ENCODE measurements at places on chromosomes 2 and 18.
A peak's percentile ranks its signal among the peaks of the same experiment; 100 is the strongest.

- no peak for DNase-seq
These were observed 72.1 kb upstream of the FAM237A start for GRCh38 chr2:206570199-206570598.

DNA sequence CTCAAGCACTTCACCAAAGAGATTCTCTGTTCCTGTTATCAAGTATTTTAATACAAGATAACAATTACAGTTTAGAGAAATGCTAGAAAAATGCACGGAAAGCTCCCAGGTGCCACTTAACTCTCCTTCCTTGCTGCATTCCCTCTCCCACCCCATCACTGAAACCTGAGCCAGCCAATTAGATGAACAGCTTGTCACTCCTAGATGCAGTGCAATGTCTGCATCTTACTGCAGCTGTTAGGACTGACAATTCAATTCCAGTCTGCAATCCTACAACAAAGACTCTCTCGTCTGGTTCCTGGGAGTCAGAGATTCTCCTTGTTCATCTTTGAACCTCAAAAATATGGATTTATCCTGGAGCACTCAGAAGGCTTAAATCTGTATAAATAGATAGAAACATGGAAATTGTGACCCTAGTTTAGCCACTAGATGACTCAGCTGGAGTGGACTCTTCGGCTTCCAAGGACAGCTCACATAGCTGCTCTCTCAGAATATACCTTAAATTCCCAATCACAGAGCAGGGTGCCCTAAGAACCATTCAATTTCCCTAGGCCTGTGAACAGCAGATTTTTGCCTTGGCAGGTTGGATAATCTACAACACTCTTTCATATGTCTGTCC is 311.1 kb downstream of the NRXN1 start:
- peak; percentile 51 for DNase-seq

DNA sequence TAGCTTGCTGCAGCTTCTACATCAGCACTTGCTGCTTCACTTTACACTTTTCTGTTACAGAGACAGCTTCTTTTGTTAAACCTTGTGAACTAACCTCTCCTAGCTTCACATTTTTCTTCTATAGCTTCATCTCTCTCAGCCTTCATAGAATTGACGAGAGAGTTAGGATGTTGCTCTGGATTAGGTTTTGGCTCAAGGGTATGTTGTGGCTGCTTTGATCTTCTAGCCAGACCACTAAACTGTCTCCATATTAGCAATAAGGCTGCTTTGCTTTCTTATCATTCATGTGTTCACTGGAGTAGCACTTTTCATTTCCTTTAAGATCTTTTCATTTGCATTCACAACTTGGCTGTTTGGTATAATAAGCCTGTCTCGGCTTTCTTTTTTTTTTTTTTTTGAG is 46.3 kb upstream of the GRB14 start:
- DNase-seq = no peak

GRCh38 chr2:45412754-45413379 is 198.2 kb downstream of the SRBD1 start:
- DNase-seq = peak; percentile 66

DNA sequence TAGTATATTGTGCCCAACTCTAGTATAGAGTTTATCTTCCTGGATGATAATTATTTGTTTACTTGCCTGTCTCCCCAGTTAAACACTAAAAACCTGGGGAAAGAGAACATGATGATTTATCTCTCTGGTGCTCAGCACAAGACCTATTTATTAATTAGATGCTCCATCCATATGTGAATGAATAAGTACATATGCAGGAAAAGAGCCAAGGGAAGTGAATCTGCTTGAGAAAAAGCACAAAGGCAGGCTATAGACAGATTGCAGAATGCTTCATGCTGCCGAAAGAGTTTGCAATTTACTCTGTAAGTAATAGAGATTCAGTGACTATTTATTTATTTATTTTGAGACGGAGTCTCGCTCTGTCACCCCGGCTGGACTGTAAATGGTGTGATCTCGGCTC is 37.3 kb upstream of the MFF start:
- DNase-seq = no peak

DNA sequence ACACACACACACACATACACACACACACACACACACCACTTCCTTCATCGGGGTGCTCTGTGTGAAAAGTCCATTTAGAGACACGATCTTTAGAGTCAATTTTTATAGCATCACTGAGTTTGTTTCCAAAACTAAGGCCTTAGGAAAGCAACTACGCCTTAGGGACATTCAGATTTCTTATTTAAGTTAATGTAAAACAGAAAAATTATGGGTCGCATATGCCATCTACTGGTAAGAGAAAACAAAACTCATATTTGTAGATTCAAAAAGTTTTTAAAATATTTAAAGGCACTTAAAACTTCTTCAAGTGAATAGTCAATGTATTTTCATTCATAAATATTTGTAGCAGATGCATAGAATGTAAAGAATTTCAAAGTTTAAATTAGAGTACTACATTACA is 166.2 kb downstream of the ATAD2B start:
- peak; percentile 8 for DNase-seq

GRCh38 chr18:25111377-25112288 is 240.3 kb downstream of the ZNF521 start:
- DNase-seq = no peak

DNA sequence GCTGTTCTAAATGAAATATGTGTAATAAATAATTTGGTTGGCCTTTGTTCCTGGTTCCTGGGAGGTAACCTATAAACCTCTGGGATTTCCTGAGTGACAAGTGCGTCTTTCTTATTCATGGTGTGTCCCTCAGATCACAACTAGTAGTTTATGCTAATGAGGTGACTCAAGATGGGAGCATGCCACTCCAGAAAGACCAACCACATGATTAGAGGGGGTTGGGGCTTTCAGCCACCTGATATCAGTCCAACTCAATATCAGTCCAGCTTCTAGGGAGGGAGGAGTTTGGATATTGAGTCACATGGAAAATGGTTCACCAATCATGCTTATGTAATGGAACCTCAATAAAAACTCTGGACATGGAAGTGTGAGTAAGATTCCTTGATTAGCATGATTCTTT is 96.6 kb downstream of the QPCT start:
- DNase-seq = no peak

GRCh38 chr2:112832841-112833638 is 3.5 kb downstream of the IL1B start:
- no peak for DNase-seq

- DNase-seq = no peak
These were observed 37.0 kb upstream of the GRHL1 start for GRCh38 chr2:9914384-9915065.

DNA sequence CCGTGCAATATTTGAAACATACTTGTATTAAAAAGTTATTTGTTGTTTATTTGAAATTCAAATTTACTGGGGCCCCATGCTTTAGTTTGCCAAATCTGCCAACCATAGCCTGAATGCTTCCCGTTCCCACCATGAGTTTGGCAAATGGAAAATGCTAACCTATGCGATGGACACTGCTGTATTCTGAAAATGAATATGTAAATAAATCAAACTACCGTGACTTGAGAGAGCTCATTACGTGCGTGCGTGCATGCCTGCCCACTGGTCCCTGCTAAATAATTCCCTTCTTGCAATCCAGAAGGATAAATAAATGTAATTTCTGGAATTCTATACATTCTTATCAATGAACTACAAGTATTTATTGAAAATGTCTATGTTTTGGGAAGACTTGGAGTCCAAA is 3.2 kb downstream of the BOD1L2 start:
- no peak for DNase-seq

DNA sequence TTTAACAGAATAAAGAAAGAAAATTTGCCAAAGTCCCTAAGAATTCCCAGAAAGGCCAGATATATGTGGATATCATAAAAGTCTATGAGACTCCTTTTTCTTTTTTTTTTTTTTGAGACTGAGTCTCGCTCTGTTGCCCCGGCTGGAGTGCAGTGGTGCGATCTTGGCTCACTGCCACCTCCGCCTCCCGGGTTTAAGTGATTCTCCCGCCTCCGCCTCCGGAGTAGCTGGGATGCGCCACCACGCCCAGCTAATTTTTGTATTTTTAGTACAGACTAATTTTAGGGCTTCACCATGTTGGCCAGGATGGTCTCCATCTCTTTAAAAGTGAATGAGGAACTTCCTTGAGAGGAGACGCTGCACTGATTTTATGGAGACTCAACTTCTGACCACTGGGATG is 335.2 kb downstream of the FBXO15 start:
- no peak for DNase-seq

DNA sequence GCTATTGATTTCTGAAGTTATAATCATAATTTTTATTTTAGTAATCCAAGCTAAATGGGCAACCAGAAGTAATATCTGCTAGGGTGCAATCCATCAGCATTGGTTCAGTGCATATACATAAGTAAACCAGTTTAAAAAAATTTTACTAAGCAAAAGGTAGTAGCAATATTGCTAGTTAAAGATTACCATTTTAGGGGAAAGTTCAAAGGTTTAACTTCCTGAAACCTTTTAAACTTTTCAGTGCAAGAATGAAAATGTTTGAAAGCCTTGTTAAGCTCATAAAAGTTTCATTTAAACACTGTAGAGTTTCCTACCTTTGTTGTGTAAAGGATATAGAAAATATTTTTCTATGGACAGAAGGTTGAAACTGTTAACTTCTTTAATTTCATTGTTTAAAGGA is 31.0 kb upstream of the EPB41L5 start:
- DNase-seq = no peak

GRCh38 chr2:102155703-102156515 is 13.4 kb downstream of the IL1R1 start:
- peak; percentile 35 for DNase-seq

DNA sequence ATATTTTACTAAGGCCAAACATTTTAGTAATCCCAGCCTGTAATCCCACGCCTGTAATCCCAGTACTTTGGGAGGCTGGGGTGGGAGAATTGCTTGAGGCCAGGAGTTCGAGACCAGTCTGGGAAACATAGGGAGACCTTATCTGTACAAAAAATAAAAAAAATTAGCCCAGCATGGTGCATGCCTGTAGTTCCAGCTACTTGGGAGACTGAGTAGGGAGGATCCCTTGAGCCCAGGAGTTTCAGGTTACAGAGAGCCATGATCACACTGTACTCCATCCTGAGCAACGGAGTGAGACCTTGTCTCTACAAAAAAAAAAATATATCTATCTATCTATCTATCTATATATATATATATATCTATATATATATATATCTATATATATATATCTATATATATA is 19.1 kb downstream of the KLHL23 start:
- DNase-seq = no peak

GRCh38 chr2:233385489-233386044 is 31.3 kb downstream of the DGKD start:
- no peak for DNase-seq

- DNase-seq = no peak
These were observed 6.9 kb downstream of the AMER3 start for GRCh38 chr2:130762031-130762909.

GRCh38 chr2:63569740-63570139 is 18.5 kb downstream of the WDPCP start:
- DNase-seq = no peak

DNA sequence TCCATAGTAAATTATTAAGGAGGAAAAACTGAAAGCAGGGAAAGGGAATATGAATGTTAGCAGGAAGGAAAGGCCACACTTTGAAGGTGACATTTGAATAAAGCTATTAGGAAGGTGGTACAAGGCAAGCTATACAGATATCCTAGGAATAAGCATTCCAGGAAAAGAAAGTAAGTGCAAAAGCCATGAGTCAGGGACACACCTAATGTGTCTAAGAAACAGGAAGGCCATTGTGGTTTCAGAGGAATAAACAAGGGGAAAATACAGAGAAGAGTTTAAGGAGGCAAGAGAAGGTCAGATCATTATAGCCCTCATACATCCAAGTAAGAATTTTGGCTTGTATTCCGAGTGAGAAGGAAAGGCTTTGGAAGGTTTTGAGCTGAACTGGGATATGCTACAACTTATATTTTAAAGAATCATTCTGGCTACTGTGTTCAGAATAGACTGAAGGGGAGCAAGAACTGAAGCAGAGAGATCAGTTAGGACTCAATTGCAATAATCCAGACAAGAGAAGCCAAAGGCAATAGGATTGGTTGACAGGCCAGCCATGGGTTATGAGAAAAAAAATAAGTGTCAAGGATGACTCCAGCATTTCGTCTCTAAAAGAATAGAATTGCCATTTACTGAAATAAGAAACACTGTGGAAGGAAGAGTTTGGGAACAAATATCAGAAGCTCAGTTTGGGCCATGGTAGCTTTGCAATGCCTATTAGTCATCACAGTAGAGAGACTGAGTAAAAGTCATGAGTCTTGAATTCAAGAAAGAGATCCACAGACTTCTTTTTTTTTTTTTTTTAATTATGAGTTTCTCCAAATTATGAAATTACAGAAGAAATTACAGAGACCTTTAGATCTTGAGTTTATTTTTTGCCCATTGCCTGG is 11.3 kb downstream of the RAD51AP2 start:
- DNase-seq = no peak

- DNase-seq = no peak
These were observed 3.6 kb downstream of the CXCR4 start for GRCh38 chr2:136114382-136114781.

DNA sequence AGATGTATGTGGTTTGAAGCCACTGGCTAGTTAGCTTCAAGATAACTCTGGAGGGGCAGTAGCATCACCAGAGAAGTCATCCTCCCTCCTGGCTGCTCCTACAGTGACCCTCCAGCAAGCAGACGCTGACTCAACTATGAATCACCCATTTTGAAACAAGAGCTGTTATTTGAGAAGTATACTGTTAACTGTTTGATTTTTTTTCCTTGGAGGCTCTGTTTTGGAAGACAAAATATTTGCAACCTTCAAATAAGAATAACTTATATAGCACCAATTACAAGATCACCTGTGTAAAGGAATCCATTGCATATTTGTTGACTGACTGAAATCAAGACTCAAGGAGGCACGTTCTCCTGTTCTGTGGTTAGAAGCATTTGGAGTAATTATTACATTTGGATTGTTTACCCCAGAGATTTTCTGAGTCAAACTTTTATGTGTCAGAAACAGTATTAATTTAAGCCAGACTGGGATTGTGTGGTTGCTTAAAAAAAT is 313.8 kb downstream of the MTX2 start:
- no peak for DNase-seq

GRCh38 chr18:44696892-44697291 is 16.2 kb downstream of the SETBP1 start:
- DNase-seq = no peak

DNA sequence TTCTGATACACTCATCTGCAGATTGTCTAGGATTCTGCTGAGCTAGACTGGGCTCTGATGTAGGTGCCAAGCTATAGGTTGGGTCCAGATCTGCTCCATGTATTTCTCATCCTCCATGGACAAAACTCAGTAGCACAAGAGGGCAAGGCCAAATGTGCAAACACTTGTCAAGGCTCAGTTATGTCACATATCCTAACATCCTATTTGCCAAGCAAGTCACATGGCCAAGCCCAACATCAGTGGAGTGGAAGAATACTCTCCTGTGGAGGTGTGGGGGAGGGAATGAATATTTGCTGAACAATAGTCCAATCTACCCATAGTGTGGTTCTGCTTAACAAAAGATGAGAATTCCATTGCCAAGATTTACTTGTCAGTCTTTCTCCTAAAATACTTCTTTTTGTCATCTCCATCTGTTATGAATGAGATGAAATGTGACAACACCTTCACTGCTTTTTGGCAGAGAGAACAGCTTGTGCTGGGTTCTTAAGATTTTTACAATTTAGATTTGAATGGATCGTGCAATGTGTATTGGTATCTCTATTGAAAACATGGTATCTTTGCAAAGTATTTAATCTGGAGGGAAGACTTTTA is 89.9 kb downstream of the OXER1 start:
- DNase-seq = no peak

GRCh38 chr18:25112821-25113434 is 239.0 kb downstream of the ZNF521 start:
- no peak for DNase-seq
